ENCODE measurements at places on chromosomes 11 and 22.

GRCh38 chr11:11349870-11350337, 3.1 kb downstream of the CSNK2A3 start:
- no peak for DNase-seq

DNA sequence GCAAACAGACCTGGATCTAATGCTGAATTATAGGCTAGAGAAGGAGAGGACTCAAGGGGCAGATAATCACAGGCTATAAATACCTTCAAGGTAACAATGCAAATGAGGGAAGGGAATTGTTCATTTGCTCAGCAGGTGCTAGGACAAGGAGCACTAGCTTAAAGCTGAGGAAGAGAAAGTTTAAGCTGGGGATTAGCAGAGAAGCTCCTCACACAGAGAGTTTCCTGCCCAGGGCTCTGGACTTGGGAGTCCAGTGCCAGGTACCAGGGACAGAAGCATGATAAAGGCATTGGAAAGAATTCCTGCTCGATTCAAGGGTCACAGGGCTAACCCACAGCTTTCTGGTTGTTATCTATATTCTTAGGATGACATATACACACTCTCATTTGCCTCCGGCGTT, 509.9 kb downstream of the NTM start:
- DNase-seq = no peak

DNA sequence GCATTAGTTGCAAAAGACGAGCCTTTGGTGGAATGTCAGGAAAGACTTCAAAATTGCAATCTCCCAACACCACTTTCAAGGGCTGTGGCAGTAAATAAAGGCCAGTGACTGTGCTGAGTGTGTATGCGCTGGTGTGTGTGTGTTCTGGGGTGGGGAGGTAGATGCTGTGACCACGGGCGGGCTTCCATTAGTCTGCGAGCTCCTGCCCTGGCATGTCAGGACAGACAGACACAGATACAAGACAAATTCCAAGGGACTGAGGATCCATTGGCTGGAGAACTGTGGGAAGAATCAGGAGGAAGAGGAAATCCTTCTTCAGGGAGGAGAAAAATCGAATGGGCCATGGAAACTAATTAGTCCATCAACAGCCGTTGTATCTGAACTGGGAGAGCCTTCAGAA, 83.6 kb downstream of the FEZ1 start:
- DNase-seq = no peak

DNA sequence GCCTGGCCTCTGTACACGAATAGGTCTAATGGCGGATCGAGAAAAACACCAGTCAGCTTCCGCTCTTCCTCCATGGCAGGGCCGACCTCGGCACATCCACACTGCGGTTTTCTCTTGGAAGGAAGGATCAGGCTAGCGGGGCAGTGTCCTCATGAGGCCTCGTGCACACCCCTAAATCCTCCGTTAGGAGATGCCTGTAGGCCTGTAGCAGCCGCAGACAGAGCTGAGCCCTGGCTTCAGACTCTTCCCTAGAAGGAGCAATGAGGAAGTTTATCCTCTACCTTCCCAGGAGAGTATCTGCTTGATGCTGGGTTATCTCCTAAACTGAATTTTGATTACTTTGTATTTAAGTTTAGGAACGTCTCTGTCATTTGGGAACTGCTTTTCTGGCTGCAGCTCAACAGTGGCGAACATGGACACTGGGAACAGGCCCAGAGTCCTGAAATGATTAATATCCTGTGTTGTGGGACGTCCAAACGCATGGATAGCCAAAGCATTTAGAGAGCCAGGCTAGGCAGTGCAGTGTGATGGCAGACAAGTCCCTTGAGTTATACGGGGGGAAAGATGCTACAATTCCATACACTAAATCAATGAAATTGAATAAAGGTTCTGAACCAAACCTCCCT, 16.5 kb upstream of the BMAL1 start:
- no peak for DNase-seq

Data from T-cell (primary cell).